ENCODE measurements at places on chromosomes 4 and X. TPM values are rescaled to one million over a fixed set of nuclear protein-coding genes. Genes with fewer than 3 reads are reported as not detected.
A peak's percentile ranks its signal among the peaks of the same experiment; 100 is the strongest.

DNA sequence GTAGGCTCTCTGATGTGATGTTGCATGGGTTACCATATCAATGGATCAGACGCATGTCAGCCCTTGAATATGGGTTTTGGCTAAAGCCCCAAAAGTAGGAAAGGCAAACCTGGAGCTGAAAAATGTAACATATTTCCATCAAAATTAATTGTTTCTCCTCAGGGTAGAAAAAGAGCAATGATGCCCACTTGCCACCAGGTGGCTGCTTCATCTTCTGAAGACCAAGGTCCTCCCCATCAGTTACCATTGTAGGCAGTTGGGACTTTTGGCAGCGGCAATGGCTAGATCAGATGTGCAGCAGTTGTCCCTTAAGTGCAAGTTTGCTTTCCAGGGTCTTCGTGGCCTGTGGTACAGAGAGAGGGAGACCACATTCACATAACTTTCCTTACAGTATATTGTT is 118.2 kb downstream of the NAF1 start:
- peak; percentile 26 for DNase-seq

DNA sequence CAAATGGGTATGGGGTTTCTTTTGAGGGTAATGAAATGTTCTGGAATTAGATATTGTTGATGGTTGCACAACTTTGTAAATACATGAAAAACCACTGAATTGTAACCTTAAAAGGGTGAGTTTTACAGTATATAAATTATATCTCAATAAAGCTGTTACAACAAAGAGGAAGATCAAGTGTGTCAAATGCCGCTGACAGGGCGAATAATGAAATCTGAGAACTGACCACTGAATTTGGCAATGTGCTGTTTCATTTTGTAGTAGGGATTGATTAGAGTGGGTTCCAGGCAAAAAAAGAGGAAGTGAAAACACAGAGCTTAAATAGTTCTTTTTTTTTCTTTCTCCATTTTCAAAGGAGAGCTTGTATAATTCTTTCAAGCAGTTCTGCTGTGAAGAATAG is 161.1 kb upstream of the NAP1L5 start:
- peak; percentile 27 for DNase-seq

DNA sequence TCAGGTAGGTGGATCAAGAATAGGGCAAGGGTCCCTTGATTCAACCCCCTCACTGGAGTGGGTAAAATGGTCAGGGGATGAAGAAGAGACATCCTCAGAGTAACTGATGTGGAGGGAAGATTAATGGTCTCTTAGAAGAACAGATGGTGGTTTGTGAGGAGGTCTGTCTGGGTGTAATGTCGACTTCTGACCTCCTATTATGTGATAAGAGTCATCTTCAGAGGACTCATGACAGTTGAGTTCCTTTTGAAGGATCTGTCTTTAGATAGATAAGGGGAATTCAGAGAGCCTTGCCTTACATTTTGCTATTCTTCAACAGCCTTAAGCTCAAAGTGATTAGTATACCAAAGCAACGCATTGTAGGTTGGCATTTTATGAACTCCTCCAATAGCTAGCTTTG is 27.1 kb upstream of the MAGEA8 start:
- no peak for DNase-seq

- no peak for DNase-seq
Measured at GRCh38 chr4:174457468-174457867, 64.8 kb downstream of the HPGD start.

- peak; percentile 35 for DNase-seq
Measured at GRCh38 chrX:44874420-44875184, 1.6 kb downstream of the KDM6A start.

UNC5C gene
- total RNA-seq = 3.2 TPM

P2RY10 gene
- total RNA-seq = not detected
